ENCODE measurements at places on chromosomes 1 and 21.

DNA sequence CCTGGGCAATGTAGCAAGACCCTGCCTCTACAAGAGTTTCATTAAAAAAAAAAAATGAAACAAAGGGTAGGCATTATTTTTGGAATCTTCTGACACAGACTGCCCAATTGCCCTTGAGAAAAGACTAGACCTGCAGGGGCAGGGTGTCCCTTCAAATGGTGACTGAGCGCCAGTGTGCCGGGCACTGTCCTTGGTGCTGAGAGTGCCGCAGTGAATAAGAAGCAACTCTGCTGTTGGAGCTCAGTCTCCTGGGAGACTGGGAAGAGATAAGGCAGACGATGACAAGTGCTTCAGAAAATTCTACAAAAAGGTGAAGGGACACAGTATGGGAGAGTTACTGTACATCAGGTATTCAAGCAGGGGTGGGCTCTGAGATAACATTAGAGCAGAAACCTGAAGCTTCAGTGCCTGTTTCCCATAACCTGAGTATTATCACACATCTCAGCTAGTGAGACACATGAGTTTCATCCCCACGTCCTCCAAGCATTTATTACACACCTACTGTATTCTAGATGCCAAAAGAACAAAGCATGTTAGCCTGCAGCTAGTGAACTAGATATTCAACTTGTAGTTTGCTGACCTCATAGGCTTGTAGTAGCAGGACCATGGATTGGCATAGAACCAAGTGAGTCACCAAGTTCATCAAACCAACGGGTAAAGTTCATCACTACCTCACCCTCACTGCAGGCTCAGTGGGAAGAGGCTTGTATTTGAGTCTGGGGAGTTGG lies 18.4 kb upstream of the RPL11 start:
- no peak for DNase-seq

DNA sequence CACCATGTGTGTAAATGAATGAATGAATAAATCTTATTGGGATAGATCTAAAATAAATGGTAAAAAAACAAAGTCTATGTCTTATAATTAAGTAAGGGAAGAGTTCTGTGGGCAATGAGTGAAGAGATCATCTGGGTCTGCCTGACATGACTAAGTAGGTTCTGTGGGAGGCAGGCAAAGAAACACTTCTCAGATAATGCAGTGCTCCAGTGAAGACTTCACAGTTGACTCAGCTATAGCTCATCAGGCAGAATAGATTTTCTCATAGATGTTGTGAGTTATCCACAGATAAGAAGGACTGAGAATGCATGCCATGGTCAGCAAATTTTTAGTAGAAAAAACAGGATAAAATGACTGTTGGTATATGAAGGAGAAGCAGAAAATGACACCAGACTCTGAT lies 12.4 kb downstream of the KRTAP22-2 start:
- DNase-seq, result no peak

DNA sequence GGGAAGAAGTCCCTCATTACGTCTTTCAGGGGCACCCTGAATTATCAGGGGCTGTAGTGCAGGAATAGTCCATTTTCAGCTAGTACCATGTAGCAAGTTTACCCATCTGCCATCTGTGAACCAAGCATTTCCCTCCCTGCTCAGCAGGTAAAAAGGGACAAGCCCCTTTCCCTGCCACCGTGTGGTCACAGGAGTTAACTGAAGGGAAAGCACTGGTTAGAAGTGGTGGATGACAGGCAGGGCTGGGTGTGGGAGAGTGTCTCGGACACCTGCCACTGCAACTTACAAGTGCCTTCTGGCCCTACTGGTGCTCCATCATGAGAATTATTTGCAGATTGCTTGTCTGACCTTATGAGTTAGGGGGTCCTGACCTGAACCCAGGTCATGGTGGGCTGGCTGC lies 32.0 kb upstream of the IGSF5 start:
- DNase-seq, result no peak

GRCh38 chr1:2814511-2815075 lies 13.1 kb upstream of the TTC34 start:
- no peak for DNase-seq

DNA sequence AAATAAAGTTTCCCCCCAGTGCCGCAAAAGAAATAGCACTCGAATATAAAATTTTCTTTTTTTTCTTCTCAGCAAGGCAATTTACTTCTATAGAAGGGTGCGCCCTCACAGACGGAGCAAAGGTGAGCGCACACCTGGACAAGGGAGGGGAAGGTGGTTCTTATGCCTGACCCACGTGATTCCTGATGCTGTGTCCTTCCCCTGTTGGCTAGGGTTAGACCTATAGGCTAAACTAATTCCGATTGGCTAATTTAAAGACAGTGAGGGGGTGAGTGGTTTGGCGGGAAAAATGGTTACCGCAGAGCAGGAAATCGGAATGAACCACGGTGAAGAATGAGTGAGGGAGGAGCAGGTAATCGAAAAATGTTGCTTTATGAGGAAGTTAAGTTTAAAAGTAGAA lies 607 bp upstream of the FAAH start:
- DNase-seq, result no peak

DNA sequence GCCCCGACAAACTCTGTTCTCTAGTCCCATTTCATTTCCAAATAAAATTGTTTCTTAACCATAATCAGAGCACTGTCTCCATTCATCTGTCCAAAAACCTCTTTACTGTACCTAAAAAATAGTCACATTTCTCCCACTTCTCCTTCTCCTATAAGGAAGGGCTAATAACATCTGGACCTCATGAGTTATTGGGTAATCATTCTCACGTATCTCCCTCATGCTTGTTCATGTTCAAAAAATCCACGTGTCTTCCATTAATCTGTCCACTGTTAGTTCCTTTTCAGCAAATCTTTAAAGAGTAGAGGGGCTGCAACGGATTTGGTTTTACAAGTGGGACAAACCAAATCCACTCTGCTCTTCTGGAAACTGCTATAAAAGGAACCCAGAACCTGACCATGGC lies 1418.8 kb downstream of the MRPL39 start:
- DNase-seq, result no peak

- no peak for DNase-seq
Measured at GRCh38 chr1:243539636-243540035, 283.8 kb downstream of the SDCCAG8 start.

GRCh38 chr1:31897526-31898100 lies 40.6 kb downstream of the PTP4A2 start:
- no peak for DNase-seq

- DNase-seq, result no peak
Measured at GRCh38 chr1:228960705-228961104, 225.4 kb downstream of the RHOU start.

DNA sequence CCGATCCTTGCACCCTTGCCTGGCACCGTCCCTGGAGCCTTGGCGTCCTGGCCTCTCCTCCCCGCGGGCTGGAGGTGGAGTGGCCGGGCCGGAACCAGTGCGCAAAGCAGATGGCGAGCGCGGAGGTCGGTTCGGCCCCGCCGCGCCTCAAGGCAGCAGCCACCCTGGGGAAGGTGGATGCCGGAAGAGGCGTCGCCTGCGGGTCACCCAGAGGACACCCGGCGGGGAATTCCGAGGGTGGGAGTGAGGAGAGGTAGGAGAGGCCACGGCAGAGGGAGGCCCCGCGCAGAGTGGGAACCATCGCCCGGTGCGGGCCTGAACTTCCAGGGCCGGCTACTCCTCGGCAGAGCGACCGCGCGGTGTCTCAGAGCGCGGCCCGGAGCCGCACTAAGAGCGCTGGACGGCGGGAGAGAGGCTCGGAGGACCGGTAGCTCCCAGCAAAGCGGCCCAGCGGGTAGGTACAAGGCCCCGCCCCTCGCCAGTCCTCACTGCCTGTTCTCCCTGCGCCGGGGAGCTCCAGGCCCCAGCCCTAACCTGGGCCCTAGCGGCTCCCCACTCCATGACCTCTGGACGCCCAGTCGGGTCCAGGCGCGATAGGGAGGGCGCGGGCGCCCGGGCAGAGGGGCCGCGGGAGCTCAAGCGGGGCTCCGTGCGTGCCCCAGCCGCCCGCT lies at the start of gene RNF207:
Gene RNF207 (plus strand): TSS at position 271 of the 671 bp plus-strand sequence. CDS start 417 bp downstream, outside the sequence.
- DNase-seq, result no peak

DNA sequence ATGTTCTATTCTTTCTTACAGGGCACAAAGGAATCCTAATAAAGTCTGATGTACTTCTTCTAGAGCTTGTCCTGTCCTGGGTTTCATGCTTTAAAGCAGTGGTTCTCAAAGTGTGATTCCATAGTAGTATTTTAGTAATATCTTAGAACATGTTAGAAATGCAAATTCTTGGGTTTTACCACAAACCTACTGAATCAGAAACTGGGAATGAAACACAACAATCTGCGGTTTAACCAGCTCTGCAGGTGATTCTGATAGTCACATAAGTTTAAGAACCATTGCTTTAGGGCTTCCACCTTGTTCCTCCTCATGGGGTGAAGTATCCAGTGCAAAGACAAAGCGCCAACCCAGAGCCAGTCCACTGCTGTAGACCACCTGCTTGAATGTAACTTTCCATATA lies 41.1 kb downstream of the NGF start:
- no peak for DNase-seq

GRCh38 chr21:34983680-34984086 lies 65.4 kb downstream of the RUNX1 start:
- DNase-seq, result no peak

DNA sequence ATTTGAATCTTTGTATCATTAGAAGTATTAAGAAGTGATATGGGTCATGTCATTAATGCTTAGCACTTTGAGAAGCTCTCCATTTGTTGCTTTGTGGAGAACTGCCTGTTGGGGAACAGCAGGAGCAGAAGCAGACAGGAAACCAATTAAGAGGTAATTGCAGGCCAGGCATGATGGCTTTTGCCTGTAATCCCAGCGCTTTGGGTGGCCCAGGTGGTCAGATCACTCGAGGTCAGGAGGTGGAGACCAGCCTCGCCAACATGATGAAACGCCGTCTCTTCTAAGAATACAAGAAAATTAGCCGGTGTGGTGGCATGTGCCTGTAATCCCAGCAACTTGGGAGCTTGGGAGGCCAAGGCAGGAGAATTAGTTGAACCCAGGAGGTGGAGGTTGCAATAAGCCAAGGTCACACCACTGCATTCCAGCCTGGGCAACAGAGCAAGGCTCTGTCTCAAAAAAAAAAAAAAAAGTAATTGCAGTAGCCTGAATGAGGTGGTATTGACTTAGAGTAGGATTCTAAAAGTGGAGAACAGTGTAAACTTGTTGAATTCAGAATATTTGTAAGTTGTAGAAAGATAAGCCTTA lies 57.8 kb upstream of the FASLG start:
- no peak for DNase-seq

DNA sequence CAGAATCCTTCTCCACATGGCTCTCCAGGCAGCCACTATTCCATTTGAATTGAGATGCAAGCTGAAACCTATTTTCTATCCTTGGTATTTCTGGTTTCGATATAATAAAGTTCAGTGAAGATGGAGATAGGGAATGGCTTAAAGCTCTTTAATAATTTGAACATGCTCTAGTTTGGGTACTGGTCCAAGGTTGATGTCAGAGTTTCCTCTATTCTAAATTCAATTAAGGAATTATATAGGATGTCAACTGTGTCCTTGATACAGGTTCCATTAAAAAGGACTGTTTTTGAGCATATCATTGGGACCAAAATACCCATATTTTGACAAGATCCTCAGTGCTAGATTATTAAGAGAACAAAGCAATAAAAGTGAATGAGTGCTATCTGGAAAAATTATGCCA lies 245.3 kb downstream of the SPATA17 start:
- no peak for DNase-seq

DNA sequence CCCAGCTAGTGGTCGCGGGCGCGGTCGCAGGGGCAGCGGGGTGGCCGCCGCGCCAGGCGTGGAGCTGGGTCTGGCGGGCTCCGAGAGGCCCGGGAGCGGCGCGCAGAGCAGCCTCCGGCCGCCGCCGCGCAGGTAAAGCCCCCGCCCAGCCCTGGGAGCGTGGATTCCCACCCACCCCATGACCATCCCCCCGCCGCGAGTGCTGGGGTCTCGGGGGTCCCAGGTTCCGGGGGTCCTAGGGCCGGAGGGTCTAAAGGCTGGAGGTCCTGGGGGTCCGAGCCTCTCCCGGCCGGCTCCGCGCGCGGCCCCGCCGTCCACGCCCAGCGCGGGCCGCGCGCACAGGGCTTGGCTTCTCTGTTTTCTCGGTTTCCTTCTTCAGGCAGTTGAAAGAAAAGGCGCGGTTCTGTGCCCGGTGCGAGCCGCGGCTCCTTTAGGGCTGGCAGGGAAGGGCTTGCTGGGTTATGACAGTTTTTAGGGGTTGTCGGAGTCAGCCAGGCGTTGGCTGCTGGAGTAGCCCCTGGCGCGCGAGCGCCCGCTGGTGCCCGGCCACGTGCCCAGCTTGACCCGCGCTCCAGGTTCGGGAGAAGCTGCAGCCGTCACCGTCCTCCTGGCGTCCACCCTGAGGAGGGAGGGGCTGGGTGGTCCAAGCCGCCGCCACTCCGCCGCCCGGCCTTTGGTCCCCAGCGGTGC lies 359 bp downstream of the LRRC3 start:
- DNase-seq, result no peak

DNA sequence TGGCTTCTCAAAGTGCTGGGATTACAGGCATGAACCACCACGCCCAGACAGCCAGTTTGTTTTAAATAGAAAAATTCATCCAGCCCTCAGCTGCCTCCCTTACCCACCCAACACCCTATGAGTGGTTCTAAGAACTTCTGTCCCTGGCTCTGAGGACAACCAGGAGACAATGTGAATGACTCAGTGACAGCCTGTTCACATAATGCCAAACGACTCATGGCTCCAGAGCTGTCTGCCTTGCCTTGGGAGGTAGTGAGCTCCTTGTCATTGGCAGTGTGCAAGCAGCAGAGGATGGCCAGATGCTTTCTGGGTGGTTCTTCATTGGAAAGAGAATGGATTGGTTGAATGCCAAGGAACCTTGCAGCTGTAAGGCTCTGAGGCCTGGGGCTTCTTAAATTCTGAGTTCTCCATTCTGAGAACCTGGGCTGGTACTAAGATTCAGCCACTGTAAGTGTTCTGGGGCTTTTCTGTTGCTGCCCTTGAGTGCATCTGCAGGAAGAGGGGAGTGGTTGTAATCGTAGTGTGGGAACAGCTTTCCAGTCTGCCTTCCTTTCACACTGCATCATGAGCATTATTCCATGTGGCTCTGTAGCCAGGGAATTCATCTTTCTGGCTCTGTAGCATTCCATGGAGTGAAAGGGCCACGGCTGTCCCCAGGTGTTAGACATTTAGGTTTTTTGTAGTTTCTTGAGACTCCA lies 5.8 kb downstream of the SERINC2 start:
- no peak for DNase-seq

DNA sequence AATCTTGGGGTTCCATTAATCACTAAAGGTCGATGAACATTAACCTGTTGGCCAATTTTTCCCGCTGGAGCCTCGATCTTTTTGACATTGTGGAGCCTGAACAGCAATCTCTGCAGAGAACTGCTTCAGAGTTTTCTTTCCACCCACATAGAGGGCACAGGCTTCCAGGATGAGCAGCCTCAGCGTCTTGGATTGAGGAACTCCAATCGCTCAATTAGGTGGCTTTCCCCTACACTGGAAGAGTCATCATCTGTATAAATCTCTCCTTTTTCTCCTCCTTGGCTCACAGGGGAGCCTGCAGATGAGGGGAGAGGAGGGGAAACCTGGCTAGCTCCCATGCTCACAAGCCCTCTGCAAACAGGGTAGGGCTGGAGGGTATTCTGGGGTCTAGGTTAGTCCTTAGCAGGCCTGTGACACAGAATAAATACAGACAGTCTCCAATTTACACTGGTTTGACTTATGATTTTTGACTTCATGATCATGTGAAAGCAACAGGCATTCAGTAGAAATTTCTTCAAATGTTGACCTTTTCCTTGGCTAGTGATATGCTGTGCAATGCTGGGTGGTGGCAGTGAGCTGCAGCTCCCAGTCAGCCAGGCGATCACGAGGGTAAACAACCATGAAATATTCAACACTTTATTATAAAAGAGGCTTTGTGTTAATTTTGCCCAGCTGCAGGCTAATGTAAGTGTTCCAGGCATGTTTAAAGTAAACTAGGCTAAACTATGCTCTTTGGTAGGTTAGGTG lies 80.8 kb downstream of the PGBD5 start:
- DNase-seq, result no peak

- DNase-seq, result no peak
Measured at GRCh38 chr1:90768826-90769225, 51.7 kb upstream of the BARHL2 start.
